RPMI7951 (cell line): ENCODE measurements at places on chromosomes 4 and X. TPM values are rescaled to one million over a fixed set of nuclear protein-coding genes. Genes with fewer than 3 reads are reported as not detected.

HGFAC gene
- not detected in 2 replicates for total RNA-seq

NUDT9 gene
- 6.2 and 10.3 TPM in 2 replicates for total RNA-seq

SATL1 gene
- not detected in 2 replicates for total RNA-seq

NKAP gene
- 2.1 and 2.9 TPM in 2 replicates for total RNA-seq

KLHL13 gene
- total RNA-seq = 0.10 and 0.12 TPM in 2 replicates

GPC4 gene
- not detected in 2 replicates for total RNA-seq

P2RY10 gene
- total RNA-seq = not detected in 2 replicates

VCX3B gene
- total RNA-seq = not detected in 2 replicates

MUC7 gene
- not detected in 2 replicates for total RNA-seq
